ENCODE measurements at places on chromosomes 3 and 15.
A peak's percentile ranks its signal among the peaks of the same experiment; 100 is the strongest.

- no peak for DNase-seq
These were observed 233.0 kb downstream of the CD47 start for GRCh38 chr3:107857854-107858253.

DNA sequence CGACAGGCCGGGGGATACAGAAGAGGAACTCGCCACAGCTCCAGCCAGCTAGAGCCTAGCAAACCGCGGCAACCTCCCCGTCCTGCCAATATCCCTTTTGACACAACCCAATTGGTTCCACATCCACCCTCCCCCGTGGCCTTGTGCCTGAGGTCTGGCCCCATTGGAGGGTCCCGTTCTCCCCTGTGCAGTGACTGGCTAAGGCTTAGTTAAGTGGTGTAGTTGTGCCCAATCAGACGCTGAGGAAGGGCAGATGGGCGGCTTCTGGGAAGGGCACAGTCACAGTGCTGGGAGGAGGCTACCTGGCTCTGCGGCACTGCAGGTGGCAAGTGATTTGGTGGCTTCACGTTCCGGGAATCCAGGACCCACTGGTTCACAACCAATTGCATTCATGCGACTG, 78.6 kb downstream of the SNRK start:
- no peak for DNase-seq

GRCh38 chr3:59450946-59451763, 401.3 kb upstream of the CFAP20DC start:
- no peak for DNase-seq

GRCh38 chr3:127404221-127405009, 116.6 kb upstream of the PRR20G start:
- no peak for DNase-seq

- DNase-seq, result no peak
These were observed 1.6 kb downstream of the PARP3 start for GRCh38 chr3:51943451-51944391.

DNA sequence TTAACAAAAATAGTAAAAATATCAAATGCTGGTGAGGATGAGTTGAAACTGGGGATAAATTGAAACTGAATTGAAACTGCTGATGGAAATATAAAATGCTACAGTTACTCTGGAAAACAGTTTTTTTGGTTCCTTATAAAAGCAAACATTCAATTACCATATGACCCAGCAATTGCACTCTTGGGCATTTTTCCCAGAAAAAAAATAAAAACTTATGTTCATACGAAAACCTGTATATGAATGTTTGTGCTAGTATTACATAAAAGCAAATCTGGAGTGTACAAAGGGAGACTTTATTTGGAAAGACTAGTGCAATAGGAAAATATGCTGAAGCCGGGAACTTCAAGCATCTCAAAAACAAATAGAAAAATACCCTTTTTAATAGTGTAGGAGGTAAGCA, 857.9 kb upstream of the CADM2 start:
- DNase-seq, result no peak

- no peak for DNase-seq
These were observed 97.9 kb upstream of the EIF1B start for GRCh38 chr3:40211579-40211978.

- DNase-seq, result peak; percentile 29
These were observed 83.8 kb downstream of the PTPRG start for GRCh38 chr3:61645148-61645547.

DNA sequence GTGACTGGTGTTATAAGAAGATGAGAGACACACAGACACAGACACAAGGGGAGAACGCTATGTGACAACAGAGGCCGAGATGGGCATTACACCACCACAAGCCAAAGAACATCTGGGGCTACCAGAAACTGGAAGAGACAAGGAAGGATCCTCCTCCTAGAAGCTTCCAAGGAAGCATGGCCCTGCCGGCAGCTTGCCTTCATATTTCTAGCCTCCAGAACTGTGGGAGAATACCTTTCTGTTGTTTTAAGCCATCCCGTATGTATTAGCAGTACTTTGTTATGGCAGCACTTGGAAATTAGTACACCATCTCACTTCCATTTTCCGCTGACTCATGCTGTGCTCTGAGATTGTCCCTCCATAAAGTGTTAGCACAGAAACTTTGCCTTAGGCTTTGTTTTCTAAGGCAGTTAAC, 38.7 kb upstream of the CA12 start:
- no peak for DNase-seq

GRCh38 chr15:59373215-59373614, 544 bp upstream of the MYO1E start:
- no peak for DNase-seq

DNA sequence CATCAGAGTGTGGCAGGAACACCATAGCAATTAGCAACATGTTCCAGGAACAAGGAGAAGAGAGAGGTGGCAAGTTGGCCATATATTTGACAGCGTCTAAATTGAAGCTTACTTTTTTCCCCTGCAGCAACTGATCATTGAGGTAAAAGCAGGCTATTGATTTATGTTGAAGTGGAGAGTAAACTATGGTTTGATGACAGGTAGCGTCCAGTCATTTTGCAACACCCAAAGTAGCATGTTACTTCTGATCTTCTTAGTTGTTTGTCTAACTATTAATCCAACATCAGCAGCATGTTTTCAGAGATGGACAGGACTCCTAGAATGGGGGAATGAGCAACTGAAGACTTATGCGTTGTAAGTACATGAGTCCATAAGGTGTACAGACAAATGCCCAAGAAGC, 225.8 kb downstream of the ZPLD1 start:
- no peak for DNase-seq

DNA sequence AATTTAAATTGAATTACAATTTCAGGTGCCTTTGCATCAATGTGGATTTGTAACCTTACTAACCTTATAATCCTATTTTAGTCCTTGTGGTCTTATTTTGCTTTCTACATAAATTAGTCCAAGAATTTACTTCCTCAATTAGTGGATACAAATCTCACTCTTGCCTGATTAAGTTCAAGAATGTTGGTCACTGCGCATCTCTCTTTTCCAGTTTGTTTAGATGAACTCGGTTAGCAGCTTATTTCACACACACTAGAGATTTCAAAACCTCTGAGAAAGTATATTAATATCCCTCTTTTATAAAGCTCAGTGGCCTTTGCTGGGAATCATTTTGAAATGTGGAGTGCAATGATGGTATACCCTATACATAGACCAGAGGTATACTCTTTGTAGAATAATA, 243.4 kb downstream of the DTWD1 start:
- no peak for DNase-seq

- no peak for DNase-seq
These were observed 8.7 kb upstream of the CAMK1 start for GRCh38 chr3:9778143-9779074.

DNA sequence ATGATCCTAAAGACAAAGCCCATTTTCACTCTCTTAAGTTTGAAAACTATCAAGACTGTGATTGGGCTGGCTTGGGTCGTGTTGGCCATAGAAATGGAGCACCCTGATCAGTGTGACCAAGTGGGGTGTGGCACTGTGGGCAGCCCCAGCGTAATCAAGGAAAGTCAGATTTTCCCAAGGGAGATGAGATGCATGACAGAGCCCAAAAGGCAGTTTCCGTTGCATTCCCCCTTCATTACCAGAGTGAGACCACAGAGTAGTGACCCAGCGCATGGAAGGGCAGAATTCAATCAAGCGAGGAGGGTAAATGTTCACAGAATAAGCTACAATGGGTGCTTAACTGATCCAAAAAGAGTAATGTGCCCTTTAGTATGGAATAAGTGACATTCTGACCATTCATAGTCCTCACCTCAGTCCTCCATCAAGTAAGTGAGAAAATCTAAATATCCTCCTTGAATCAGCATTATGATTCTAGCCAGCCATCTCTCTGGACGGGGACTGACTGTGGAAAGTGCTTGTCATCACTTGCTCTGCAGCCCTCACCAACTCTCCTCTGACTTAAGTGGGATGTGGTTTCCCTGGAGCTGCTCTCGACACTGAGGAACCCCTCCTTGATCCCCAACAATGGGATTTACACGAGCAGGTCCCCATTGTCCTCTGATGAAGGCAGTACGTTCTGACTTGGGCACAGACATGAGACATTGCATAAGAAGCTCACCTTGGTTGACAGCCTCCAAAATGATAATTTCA, 430.5 kb downstream of the OCA2 start:
- no peak for DNase-seq

- no peak for DNase-seq
These were observed 1102.2 kb downstream of the TUSC7 start for GRCh38 chr3:117811786-117812185.

- no peak for DNase-seq
These were observed 227.4 kb upstream of the DCBLD2 start for GRCh38 chr3:99128725-99129505.

- DNase-seq, result no peak
These were observed 39.2 kb upstream of the GOLIM4 start for GRCh38 chr3:168134931-168135330.

GRCh38 chr15:71072423-71072822, 42.8 kb upstream of the THSD4 start:
- DNase-seq, result no peak

GRCh38 chr15:56351353-56351752, 13.9 kb upstream of the TEX9 start:
- DNase-seq, result no peak

DNA sequence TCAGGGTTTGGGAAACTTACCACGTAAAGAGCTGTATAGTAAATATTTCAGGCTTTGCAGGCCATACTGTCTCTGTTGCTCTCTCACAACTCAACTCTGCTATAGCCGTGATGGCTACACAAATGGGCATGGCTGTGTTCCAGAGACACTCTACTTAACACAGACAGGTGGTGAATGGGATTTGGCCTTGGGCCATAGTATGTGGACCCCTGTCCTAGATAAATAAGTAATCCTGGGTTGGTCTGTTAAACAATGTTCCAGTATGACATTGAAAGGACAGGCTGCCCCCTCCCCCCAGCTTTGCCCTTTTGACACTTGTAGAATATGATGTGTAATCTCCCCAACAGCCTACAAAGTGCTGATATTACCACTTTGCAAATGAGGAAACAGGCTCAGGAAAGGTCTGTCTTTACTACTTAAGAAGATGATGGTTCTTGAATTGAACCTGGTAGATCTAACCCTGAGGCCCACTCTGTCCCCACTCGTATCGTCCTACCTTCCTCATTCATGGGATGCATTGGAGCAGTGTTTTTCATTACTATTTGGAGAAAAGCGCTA, 38.4 kb downstream of the SLCO3A1 start:
- peak; percentile 37 for DNase-seq

- no peak for DNase-seq
These were observed 22.2 kb upstream of the CLDN18 start for GRCh38 chr3:137987723-137988122.

DNA sequence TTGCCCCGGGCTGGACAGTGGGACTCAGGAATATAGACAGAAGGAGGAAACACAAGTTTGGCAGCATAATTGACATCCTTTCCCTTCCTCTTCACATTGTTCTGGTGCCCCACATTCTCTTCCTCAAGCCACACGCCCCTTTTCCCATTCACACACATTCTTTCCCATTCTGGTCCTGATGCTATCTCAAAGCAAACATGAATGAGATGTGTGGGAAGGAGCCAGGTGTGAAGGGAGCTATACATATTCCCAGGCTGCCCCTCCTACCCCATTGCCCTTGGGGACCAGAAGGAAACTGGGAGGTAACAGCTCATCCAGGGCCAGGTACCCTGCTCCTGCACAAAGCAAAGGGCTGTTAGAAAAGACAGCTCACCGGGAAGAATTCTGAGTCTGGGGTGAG, 23.4 kb upstream of the CLK3 start:
- no peak for DNase-seq

GRCh38 chr15:31016446-31016915, 25.1 kb upstream of the MTMR10 start:
- DNase-seq, result no peak

- no peak for DNase-seq
These were observed 3.9 kb upstream of the GRAMD2A start for GRCh38 chr15:72201391-72201921.

DNA sequence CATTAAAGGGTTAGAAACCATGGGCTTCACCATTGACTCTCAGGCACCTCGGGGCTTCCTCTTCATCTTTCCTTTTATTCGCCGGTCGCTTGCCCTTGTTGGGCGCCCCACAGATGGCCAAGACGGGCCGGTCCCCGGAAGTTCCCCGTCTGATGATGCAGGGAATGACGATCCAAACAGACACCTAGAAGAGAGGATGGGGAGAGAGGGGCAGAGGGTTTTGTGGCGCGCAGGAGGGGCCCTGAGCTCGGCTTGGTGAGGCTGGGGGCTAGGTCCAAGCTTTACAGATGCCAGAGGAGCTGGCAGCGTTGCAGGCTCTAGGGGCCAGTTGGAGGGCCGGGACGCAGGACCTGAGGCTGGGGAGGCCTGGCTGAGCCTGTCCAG, 532 bp upstream of the ESYT3 start:
- no peak for DNase-seq

GRCh38 chr3:103600844-103601243, 1166.0 kb downstream of the ZPLD1 start:
- no peak for DNase-seq

DNA sequence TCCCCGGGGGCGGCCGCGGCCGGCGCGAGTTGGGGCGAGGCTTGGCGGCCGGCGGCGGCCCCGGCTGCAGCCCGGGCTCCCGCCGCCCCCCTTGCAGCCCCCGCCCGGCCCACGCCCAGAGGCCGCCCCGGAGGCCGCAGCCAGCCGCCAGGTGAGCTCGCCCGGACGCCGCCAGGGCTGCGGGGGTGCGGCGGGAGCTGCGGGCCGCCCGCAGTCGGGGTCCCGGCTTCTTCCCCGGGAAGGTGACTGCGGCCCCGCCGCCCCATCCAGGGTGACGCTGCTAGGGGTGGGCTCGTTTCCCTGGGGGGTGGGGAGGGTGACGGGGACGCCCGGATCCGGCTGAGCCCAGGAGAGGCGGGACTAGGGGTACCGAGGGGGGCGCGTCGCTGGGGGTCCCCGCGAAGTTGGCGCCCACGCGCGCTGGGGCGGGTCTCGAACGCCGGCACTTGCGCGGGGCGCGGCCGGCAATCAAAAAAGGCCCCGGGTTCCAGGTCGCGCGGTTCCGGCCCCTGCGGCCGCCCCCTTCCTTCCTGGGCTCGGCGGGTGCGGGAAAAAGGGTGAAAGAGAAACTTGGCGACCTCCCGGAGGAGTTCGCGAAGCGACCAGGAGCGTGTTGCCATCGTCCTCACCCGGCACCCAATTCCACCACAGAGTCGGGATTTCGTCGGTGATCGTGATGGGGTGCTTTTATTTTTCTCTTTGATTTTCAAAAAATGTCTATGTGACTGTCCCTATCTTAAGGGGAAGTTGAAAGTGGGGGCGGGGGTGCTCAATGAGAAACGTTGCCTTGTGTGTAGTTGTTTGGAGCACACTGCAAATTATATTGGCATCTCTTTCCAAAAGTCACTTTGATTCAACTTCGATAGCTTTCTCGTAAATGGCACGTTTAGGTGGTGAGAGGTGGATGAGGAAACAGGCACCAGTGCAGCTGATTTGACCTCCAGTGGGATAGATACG, 619 bp downstream of the ATXN7 start:
- no peak for DNase-seq
